ENCODE measurements at places on chromosomes 16 and 17. TPM values are rescaled to one million over a fixed set of nuclear protein-coding genes. Genes with fewer than 3 reads are reported as not detected.

- DNase-seq = no peak
Observed at GRCh38 chr17:40565769-40566409, 617 bp upstream of the CCR7 start.

DNA sequence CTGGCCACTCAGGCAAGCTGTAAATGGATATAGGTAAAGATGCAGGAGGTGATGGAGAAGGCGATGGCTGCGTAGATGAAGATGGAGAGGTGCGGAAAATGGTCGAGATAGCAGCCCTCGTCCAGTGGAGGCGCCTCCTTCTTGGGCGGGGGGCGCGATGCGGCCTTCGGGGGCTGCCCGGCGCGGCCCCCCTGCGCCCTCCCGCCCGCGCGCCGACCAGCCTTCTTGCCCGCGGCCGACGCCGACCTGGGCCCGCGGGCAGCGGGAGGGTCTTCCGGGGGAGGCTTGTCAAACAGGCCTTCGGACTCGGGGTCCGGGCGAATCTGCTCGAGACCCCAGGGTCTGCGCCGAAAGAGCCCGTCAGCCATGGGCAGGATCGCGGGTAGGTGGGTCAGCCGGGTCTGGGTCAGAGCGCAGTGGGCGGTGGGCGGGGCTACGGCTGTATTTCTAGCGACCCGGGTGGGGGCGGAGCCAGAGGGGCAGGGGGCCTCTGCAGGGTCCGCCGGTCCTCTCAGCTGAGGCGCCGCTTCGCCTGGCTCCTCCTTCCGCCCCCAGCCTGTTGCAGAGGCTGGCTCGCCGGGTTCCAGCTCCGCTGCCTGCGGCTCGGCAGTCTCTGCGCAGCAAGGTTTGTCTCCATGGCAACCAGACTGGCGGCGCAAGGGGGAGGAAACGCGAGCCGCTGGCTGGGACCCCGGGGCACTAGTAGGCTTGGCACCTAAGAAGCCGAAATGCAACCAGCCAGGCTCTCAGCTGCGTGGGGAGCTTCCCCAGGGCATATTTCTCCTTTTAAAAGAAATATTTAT, 14.4 kb downstream of the MIS12 start:
- DNase-seq = peak; percentile 28

DNA sequence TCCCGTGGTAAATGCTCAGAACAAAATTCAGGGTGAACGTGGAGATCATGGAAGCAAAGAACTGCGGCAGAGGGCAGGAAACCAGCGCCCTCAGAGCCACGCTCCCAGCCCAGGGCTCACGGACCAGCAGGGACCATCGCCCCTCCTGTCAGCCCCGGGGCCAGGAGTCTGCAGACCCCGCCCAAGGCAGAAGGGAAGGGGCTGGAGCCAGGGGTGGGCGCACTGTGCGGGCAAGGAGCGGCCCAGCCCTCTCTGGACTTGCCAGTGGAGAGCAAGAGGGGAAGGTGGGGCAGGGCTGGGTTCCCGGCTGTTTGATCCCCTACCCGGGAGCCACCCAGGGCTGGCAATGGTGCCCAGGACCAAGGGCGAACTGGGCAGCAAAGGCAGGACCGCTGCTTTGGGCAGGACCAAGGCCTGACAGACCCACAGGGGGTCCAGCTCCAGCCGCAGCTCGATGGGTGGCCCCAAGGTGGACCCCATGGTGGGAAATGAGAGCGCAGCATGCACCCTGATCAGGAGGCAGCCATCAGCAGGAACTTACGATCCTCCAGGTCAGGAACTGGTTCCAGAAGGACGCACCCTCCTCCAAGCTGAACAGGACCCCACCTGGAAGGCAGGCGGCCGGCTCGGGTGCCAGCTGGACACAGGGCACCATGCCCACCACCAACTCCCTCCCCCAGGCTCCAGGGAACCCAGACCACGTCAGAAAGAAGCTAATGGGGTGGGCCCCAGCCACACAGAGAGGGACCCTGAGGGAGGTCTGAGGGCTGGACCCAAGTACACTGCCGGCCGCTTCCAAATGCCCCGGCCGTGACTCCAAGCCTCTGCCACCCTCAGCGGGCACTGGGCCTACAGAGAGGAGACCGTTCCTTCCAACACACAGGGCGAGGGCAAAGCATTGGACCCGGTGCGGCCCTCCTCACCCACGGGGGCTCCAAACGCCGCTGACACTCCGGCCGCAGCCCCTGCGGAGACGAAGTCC, 11.1 kb upstream of the CCDC154 start:
- DNase-seq = no peak

DNA sequence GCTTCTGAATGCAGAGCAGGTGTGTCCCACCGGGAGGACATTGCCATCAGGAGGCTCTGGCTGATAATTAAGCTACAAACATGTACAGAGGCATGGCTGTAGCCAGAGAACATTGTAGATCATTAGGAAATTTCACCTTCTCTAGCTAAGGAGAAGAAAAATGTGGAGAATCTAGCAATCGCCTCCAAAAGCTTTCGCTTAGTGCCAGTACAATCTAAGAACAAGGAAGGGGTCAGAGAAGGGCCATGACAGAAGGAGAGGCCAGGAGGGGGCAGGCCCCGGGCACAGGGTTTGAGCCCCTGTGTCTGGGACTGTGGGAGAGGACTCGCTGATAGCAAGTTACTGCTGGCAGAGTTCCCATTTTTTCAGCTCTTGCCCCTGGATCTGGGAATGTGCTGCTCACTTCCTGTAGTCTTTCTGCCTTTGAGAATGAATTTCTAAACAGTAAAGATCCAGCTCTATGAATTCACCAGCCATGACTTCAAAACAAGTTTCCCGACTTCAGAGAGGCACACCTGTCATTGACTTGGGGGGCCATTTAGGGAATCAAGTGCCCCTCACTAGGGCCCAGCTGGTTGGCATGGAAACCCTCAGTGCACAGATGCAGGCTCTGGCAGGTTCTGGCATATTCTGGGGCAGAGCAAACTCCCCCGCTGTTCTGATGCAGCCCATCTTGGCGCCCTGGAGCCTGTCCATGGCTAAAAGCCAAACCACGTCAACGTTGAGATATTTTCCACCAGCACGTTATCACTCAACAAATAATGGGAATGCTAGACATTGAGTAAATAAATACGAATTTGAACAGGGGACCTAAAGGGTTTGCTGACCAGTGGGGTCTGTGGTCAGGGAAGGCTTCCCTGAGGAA, 59.5 kb upstream of the CACNG4 start:
- no peak for DNase-seq

TMC8 gene
- total RNA-seq = 1.5 TPM

DNA sequence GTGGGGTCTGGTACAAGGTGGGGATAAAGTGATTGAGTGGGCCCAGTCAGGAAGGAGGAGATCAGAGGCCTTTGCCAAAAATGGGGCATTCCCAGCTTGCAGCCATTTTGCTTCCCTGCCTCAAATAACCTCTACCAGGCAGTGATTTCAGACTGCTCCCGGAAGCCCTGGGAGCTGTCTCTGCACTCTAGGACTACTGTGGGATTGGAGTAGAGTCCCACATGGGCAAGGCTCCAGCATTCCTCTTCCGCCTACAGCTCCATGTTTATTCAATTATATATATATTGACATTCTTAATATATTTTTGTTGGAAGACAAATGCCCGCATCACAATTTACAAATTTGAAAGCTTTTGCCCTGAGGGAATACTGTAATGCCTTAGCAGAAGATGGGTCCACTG, 13.5 kb downstream of the SUPT6H start:
- no peak for DNase-seq

DNA sequence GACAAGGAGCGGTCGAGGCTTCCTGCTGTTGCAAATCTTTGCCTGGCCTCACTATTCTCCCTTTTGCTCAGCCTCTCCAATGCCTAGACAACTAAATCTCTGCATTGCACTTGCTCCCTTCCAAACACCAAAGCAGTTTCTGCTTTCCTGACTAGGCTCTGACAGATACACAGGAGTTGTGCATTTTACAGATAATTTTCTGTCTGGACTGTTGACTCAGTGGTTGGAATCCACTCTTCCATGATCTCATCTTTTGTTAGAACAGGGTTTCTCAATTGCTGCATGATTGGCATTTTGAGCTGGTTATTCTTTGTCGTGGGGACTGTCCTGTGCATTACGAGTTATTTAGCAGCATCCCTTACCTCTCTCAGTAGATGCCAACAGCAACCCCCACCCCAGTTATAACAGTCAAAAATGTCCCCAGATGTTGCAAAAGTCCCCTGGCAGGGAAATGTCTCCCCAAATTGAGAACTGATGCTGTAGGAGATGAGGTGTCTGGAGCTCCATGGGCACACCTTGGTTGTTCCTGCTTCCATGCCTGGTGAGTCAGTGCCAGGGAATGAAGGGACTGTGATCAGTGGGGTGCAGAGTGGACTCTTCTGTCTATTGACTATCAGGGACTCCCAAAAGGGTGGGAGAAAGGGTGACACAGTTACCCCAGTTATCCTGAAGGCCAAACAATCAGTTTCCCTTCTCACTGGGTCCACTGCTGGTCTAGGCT, 557.4 kb upstream of the PSMD7 start:
- no peak for DNase-seq
